ENCODE measurements at places on chromosomes 6 and 20.
A peak's percentile ranks its signal among the peaks of the same experiment; 100 is the strongest.

- no peak overlapping the region for H3K4me3 ChIP-seq
- H3K27me3 ChIP-seq = no peaks in the 10 kb centered on the region
- no peaks in the 10 kb centered on the region for H3K36me3 ChIP-seq
These were observed 46.2 kb downstream of the TRAF3IP2 start for GRCh38 chr6:111559188-111560097.

- no peaks in the 10 kb centered on the region for H3K36me3 ChIP-seq
- no peak overlapping the region for H3K27ac ChIP-seq
- H3K4me3 ChIP-seq = no peak overlapping the region
- no peaks in the 10 kb centered on the region for H3K27me3 ChIP-seq
- H3K4me1 ChIP-seq = no peaks in the 10 kb centered on the region
- no peak for DNase-seq
These were observed 210.3 kb downstream of the BCKDHB start for GRCh38 chr6:80316686-80317231.

- peaks cover 15% of the 10 kb centered on the region for H3K4me1 ChIP-seq
- peak overlapping the region; percentile 99 for H3K27ac ChIP-seq
- no peaks in the 10 kb centered on the region for H3K27me3 ChIP-seq
- H3K36me3 ChIP-seq = no peaks in the 10 kb centered on the region
- no peak overlapping the region for H3K4me3 ChIP-seq
These were observed 2.0 kb downstream of the DXO start for GRCh38 chr6:31969712-31970603.

DNA sequence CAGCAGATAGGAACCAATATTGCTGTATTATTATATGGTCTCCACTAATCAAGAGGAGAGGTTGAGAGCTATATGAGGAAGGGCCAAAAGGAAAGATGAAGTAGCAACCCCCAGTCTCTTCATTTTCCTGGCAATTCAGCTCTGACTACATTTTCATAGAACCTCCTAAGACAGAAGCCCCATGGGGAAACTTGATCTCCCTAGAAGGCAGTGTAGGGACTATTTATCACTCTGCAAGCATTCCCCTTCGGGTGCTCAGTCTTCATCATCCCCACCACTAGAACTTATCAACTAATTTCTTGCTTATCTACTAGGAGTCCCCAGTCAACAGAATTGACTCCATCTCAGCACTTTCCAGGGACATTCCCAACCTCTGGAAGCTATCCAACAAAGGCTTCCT lies 25.5 kb upstream of the ITCH start:
- no peak overlapping the region for H3K4me3 ChIP-seq
- H3K36me3 ChIP-seq = no peaks in the 10 kb centered on the region
- H3K4me1 ChIP-seq = no peaks in the 10 kb centered on the region
- H3K27ac ChIP-seq = no peak overlapping the region
- DNase-seq = no peak

DNA sequence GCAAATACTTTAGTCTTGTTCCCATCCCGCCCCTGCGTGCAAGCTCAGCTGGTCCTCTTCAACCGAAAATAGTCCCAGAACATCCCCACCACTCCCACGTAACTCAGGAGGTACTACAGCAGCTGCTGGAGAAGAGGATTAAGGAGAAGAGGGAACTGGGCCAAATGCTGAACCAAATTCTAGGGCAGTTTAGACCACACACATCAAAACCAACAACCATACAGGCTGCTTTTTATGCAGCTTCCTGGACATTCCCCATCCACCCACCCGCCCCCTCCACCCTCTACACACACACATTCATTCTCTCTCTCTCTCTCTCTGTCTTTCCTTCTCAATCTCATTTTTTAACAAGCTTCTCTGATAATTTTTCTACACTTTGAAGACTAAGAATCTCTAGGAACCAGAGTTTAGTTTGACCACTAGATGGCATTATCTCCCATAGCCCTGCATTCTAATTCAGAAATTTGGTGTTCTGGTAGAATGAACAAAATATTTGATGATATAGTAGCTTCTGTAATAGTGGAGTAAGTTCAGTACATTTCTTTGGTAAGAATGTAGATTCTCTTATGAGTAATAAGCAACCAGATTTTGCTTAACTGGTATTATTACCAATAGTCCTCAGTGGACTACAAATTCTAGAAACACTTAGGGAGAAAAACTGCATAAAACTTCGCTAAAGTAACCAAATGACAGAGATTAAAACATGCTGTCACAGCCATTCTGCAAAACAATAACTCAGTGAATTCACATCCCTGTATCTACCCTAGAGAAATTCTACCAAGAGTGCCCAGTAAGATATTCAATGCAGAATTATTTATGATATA lies 52.1 kb upstream of the BEND6 start:
- H3K36me3 ChIP-seq = no peaks in the 10 kb centered on the region
- H3K4me1 ChIP-seq = no peaks in the 10 kb centered on the region
- DNase-seq = no peak
- peak overlapping the region; percentile 29 for H3K4me3 ChIP-seq
- H3K27ac ChIP-seq = no peak overlapping the region

- no peaks in the 10 kb centered on the region for H3K4me1 ChIP-seq
- no peak overlapping the region for H3K4me3 ChIP-seq
- no peaks in the 10 kb centered on the region for H3K36me3 ChIP-seq
- no peak overlapping the region for H3K27ac ChIP-seq
These were observed 76.2 kb upstream of the BCLAF1 start for GRCh38 chr6:136365776-136366354.

DNA sequence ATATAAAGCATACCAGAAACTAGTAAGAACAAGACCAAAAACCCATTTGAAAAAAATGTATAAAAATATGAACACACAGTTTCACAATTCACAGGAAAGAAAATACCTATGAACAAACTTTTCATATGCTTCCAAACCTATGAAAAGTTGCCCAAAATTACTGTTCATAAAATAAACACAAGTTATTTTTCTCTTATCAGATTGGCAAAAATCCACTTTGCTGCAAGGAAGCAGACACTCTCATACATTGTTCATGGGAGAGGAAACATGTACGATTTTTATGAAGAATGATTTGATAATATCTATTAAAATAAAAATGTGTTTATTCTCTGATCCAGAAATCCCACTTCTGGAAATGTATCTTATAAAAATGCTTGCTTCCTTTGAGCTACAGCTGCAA lies 40.0 kb upstream of the OCSTAMP start:
- H3K4me3 ChIP-seq = no peak overlapping the region
- H3K27ac ChIP-seq = no peak overlapping the region
- H3K36me3 ChIP-seq = no peaks in the 10 kb centered on the region

- no peak for DNase-seq
- no peaks in the 10 kb centered on the region for H3K27me3 ChIP-seq
- no peak overlapping the region for H3K27ac ChIP-seq
- H3K4me1 ChIP-seq = no peaks in the 10 kb centered on the region
- no peaks in the 10 kb centered on the region for H3K36me3 ChIP-seq
These were observed 23.3 kb downstream of the RNF146 start for GRCh38 chr6:127289934-127290333.

DNA sequence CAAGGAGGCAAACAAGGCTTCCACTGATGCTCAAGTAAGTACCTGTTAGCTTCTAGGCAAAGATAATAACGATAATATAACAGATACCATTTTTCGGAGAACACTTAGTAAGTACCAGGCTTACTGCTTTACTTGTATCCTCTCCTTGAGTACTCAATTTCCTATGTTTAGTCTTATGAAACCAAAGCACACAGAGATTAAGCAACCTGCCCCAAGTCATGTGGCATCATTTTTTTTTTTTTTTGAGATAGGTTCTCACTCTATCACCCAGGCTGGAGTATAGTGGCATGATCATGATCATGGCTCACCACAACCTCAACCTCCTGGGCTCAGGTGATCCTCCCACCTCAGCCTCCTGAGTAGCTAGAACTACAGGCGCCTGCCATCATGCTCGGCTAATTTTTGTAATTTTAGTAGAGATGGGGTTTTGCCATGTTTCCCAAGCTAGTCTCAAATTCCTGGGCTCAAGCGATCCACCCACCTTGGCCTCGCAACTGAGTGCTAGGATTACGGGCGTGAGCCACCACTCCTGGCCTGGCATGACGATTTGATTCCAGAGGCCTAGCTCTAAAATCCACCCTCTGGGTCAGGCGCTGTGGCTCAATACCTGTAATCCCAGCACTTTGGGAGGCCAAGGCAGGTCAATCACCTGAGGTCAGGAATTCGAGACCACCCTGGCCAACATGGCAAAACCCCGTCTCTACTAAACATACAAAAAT lies 14.0 kb downstream of the SPAG4 start:
- H3K27ac ChIP-seq = no peak overlapping the region
- no peak overlapping the region for H3K4me3 ChIP-seq
- no peaks in the 10 kb centered on the region for H3K27me3 ChIP-seq
- DNase-seq = no peak
- no peaks in the 10 kb centered on the region for H3K4me1 ChIP-seq

DNA sequence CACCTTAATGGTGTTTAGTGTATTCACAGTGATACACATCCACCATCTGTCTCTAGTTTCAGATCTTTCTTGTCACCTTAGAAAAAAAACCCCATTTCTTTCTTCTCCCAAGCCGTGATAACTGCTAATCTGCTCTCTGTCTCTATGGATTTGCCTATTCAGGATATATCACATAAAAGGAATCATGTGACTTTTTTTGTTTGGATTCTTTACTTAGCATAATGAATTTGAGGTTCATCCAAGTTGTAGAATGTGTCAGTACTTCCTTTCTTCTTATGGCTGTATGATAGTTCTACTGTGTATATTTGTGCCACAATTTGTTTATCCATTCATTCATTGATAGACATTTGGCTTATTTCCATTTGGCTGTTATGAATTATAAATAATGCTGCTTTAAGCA lies 57.1 kb downstream of the ITCH start:
- no peaks in the 10 kb centered on the region for H3K27me3 ChIP-seq
- no peak overlapping the region for H3K27ac ChIP-seq
- H3K36me3 ChIP-seq = no peaks in the 10 kb centered on the region

DNA sequence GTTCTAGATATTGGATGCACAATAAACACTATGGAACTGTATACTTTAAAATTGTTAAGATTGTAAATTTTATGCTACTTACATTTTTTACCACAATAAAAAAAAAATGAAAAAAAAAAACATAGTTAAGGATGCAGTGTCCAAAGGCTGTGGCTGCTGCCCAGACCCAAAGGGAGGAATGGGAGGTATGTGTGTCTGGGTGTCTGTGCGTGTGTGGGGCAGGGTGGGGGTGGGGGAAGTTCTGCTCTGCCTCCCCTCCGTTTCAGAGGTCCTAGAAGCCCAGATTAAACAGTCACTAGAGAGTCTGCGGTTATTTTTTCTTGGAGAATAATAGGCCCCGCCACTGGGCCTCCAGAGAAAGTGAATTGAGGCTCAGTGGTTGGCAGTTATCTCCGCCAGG lies 136.4 kb upstream of the ARMC2 start:
- H3K4me3 ChIP-seq = no peak overlapping the region
- H3K27ac ChIP-seq = no peak overlapping the region
- no peaks in the 10 kb centered on the region for H3K27me3 ChIP-seq
- H3K4me1 ChIP-seq = no peaks in the 10 kb centered on the region
- no peaks in the 10 kb centered on the region for H3K36me3 ChIP-seq
- no peak for DNase-seq

- peaks cover 3% of the 10 kb centered on the region for H3K4me1 ChIP-seq
- no peaks in the 10 kb centered on the region for H3K36me3 ChIP-seq
- no peak overlapping the region for H3K4me3 ChIP-seq
- H3K27ac ChIP-seq = no peak overlapping the region
- no peak for DNase-seq
These were observed 27.9 kb upstream of the SPDEF start for GRCh38 chr6:34583861-34584604.

GRCh38 chr20:17845701-17846475 lies 122.7 kb downstream of the SNX5 start:
- H3K27me3 ChIP-seq = no peaks in the 10 kb centered on the region
- H3K36me3 ChIP-seq = no peaks in the 10 kb centered on the region
- H3K4me1 ChIP-seq = peaks cover 6% of the 10 kb centered on the region
- no peak overlapping the region for H3K27ac ChIP-seq
- DNase-seq = no peak

DNA sequence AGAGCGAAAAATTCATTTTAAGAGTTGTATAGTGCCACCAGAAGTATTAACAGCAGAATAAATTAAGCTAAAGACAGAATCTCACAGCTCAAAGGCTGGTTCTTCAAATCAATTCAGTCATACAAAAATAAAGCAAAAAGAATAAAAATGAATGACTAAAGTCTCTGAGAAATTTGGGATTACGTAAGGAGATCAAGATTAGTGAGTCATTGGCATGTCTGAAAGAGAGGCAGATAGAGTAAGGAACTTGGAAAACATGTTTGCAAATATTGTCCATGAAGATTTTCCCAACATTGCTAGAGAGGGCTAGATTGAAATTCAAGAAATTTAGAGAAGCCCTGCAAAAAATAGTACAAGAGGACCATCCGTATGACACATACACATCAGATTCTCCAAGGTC lies 1413.9 kb upstream of the ADGRB3 start:
- no peaks in the 10 kb centered on the region for H3K36me3 ChIP-seq
- H3K27ac ChIP-seq = no peak overlapping the region
- no peak for DNase-seq
- no peaks in the 10 kb centered on the region for H3K27me3 ChIP-seq
- H3K4me1 ChIP-seq = no peaks in the 10 kb centered on the region

- H3K27me3 ChIP-seq = no peaks in the 10 kb centered on the region
- H3K4me3 ChIP-seq = no peak overlapping the region
- DNase-seq = no peak
- no peaks in the 10 kb centered on the region for H3K36me3 ChIP-seq
- no peaks in the 10 kb centered on the region for H3K4me1 ChIP-seq
- no peak overlapping the region for H3K27ac ChIP-seq
These were observed 12.5 kb upstream of the RALGAPB start for GRCh38 chr20:38460040-38460623.

DNA sequence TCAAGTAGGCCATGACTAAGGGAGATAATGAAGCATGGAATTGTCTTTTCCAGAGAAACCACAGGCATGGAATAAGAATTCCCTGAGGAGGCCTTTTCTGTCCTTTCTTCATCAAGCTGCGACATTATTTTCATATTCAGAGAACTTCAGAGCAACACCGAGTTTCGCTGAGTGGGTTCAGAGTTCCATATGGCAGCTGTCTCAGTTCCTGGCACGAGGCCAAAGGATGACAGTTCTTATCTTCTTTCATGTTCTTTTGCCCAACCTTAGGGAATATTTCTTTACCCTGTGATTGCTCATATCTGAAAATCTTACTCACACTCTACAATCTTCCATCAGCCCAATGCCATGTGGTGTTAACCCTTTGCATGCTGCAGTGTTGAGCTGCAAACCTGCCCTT lies 135.3 kb upstream of the BMP2 start:
- DNase-seq = no peak
- H3K4me1 ChIP-seq = no peaks in the 10 kb centered on the region
- no peak overlapping the region for H3K4me3 ChIP-seq
- no peak overlapping the region for H3K27ac ChIP-seq

GRCh38 chr6:157980288-157981131 lies 1.2 kb upstream of the SYNJ2 start:
- H3K4me1 ChIP-seq = peaks cover 5% of the 10 kb centered on the region
- DNase-seq = no peak
- no peaks in the 10 kb centered on the region for H3K36me3 ChIP-seq
- H3K27me3 ChIP-seq = no peaks in the 10 kb centered on the region
- H3K4me3 ChIP-seq = peak overlapping the region; percentile 89

- H3K27me3 ChIP-seq = no peaks in the 10 kb centered on the region
- no peaks in the 10 kb centered on the region for H3K4me1 ChIP-seq
- H3K4me3 ChIP-seq = no peak overlapping the region
- DNase-seq = no peak
- H3K27ac ChIP-seq = no peak overlapping the region
These were observed 30.3 kb upstream of the MDGA1 start for GRCh38 chr6:37727996-37728395.

All from breast epithelium (tissue), 4 donors.